ENCODE measurements at places on chromosomes 1 and 21. TPM values are rescaled to one million over a fixed set of nuclear protein-coding genes. Genes with fewer than 3 reads are reported as not detected.

Gene LIPI
- total RNA-seq, result not detected

Gene MXRA8
- total RNA-seq, result 12.0 TPM

Gene CLCA4
- 0.96 TPM for total RNA-seq

Gene ATP6V1G3
- total RNA-seq, result not detected

Gene RIMS3
- 1.7 TPM for total RNA-seq

Gene REN
- total RNA-seq, result not detected

Gene GRHL3
- total RNA-seq, result 29.0 TPM

Measured in tracheal epithelial cell (primary cell).